ENCODE measurements at places on chromosomes 16 and 17.
A peak's percentile ranks its signal among the peaks of the same experiment; 100 is the strongest.

GRCh38 chr16:55907661-55908060 lies 32.5 kb upstream of the CES5A start:
- DNase-seq, result no peak

DNA sequence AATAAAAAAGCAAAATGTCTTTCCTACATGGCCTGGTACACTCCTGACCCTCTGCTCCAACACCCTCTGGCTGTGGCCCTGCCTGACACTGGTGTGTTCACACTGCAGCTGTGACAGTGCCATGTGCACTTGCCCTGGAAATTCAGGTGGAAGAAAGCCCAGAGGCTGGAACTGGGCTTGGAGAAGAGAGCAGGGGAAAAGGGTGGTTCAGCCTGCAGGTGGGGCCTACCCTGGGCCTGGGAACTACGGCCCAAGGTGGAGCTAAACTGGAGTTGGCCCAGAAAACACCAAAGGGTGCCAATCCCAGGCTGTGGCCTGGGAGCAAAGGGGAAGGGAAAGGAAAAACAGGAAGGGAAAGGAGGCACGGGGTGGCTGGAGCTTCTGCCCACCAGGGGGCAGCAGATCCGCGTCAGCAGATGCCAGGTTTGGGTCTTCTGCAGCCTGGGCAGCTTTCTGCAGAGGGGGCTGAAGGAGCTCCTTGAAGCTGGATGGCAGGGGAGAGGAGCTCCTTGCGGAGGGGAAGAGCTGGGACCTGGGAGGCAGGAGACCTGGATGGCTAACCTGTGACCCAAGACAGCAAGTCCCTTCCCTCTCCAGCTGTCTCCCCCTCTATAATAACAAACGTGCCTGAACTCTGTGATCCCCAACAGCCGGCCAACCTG lies 15.4 kb upstream of the CTCF start:
- peak; percentile 60 for DNase-seq

DNA sequence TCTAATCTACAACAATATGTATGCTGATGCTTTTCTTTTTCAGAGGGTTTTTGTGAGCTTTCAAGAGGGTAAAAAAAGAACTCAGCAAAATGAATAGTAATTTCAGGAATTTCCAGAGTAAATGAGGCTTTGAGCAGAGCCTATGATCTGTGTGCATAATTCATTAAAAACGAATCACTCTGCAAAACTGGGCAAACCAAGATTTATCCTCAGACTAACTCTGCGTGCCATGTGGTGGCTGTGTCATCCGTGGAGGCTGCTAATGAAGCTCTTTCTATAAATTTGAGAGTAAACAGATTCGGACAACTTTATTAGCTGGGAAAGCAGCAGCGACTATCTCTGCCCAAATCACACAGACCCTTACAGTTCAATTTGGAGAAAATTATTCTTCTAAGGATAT lies 83.8 kb downstream of the FOXL1 start:
- DNase-seq, result peak; percentile 75

GRCh38 chr17:16878606-16879005 lies 93.3 kb downstream of the TNFRSF13B start:
- no peak for DNase-seq

DNA sequence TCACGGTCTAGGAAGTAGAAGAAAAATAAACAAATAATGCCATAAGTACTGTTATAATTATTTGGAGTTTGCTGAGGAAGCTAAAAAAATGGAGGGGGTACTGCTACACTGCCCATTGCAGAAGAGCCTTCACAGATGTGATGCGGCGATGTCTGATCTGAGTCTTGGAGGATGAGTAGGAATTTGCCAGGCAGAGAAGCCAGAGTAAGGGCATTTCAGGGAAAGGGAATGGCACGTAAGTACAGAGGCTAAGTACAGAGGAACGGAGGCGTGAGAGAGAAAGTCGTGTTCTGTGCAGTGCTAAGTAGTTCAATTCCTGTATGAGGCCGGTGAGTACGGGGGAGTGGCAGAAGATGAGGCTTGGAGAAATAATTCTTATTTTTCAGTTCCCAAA lies 741 bp upstream of the GRB2 start:
- DNase-seq, result no peak

DNA sequence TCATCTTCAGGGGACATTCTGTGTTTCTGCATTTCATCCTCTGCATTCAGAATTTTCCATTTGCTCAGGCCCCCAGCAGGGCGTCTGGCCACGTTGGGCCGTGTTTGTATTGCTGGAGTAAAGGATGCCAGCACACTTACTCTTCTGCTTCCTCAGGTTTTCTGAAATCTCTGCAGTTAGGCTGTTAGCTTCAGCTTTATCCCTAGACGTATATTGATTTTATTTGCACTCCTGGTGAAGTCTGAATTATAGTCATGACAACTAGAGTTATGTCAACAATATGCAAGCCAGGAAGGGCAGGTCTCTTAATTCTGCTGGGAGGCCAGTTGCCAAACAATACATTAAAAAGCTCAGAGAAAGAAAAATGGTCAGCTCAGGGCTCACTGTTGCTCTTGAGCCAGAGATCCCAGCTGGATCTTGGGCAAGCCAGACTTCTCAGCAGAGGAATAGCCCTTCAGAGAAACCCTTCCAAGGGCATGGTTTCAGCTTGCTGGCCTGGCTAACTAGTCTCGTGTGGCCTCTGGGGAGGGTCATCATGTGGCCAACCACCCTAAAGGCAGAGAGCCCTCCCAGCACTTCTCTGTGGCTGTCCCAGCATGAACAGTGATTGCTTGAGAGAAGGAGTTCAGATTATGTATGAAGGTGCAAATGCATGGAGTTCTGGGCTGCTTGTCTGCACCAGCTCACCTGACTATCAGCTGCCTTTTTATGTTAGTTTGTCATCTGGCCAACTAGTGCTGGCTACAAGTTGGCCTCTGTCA lies 110.2 kb upstream of the CACNG5 start:
- peak; percentile 36 for DNase-seq

GRCh38 chr17:4499431-4500190 lies 930 bp downstream of the SPNS2 start:
- DNase-seq, result no peak

DNA sequence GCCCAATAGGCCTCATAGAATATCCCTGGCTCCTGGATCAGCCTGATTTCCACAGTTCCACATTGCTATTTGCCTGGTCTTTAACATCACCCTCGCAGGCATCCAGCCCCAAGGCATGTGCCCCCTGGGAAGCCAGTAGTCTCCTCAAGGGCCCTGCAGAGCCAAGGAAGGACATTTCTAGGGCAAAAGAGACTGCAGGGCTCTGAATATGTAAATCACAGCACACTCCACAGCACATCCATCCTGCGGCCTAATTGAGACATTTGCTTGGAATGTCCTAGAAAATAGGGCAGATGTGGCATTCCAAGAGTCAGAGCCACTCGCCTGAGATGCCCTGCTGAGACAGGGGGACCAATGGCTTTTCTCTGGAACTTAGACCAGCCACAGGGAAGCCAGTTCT lies 11.4 kb upstream of the C16orf78 start:
- no peak for DNase-seq

GRCh38 chr16:81204798-81205680 lies 33.5 kb upstream of the BCO1 start:
- peak; percentile 46 for DNase-seq

- peak; percentile 39 for DNase-seq
Observed at GRCh38 chr16:27721531-27722181, 171.7 kb downstream of the KATNIP start.

DNA sequence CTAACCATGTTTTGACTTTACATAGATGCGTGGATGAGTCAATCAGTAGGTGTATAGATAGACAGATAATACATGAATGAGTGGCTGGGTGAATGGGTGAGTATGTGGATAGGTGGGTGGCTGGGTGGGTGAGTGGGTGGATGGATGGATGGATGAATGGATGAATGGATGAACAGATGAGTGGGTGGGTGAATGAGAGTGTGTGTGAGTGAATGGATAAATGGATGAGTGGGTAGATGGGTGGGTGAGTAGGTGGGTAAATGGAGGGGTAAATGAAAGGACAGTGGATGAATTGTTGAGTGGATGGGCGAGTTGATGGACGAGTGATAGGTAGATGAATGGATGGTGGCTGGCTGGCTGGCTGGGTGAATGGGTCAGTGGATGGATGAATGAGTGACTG lies 23.2 kb downstream of the C16orf95 start:
- DNase-seq, result no peak

DNA sequence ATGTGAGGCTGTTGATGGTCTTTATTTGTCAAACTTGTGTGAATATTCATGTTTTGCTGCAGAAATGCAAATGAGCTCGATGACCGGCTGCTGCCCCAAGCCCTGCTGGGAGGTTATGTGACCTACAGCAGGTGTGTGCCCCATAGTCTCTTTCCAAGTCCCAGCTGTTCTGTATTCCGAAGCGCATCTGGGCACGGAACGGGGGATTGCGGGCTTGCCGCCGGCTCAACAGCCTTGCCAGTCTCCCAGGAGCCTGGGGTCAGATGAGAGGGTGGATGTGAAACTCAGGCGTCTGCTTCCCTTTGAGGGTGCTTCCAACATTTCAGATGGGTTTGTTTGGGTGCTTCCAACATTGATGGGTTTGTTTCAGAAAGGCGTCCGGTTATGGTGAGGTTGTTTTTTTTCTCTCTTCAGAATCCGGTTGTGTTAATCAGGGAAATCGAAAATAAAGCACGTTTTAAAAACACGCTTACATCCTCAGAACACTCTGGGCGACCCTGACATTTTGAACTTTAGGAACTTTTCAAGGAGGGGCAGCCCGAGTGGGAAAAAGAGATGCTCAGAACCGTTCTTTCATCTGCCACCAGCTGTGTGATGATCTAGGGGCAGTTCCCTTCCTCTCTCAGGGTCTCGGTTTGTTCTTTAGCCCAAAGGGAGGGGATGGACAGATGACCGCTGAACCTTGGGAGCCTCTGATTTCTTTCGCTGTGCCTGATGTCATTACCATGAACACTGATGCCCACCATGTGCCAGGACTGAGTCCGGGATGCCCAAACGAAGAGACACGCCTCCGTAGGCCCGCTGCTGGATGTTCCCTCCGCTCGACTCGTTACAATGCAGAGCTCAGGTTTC lies 47.8 kb upstream of the AMZ2 start:
- DNase-seq, result no peak

DNA sequence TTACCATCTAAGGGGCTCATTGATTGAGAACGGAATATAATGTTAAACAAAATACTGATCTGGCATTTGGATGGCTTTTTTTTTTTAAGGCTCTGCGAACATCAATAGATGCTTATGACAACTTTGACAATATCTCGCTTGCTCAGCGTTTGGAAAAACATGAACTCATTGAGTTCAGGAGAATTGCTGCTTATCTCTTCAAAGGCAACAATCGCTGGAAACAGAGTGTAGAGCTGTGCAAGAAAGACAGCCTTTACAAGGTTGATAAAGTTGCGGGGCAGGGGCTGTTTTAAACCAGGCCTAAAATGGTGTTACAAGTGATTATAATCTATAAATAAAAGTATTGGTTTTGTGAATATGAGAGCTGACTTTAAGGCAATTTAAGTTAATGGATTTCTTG lies 22.3 kb downstream of the PTRH2 start:
- no peak for DNase-seq

GRCh38 chr17:78226055-78226758 lies 5.2 kb upstream of the TMEM235 start:
- no peak for DNase-seq

- peak; percentile 67 for DNase-seq
Observed at GRCh38 chr17:1108765-1109605, 70.8 kb downstream of the ABR start.

- DNase-seq, result no peak
Observed at GRCh38 chr17:48528153-48528935, 2.5 kb downstream of the HOXB1 start.

- peak; percentile 12 for DNase-seq
Observed at GRCh38 chr16:3610698-3611145, 684 bp downstream of the SLX4 start.

DNA sequence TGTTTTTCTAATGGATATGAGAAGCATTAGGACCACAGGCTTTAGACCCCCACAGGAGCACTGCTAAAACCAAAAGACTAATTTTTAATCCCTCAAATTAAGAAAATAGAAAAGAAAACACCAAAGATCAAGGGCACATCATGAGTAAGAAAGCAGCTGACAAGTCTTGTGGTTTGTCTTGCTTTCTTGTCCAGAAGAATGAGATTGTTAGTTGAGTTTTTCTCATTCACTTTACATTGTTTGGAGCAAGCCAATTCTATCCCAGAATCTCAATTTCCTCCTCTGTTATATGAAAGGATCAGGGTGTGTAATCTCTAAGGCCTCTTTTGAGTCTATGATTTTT lies 899.0 kb downstream of the KCNJ2 start:
- DNase-seq, result no peak

DNA sequence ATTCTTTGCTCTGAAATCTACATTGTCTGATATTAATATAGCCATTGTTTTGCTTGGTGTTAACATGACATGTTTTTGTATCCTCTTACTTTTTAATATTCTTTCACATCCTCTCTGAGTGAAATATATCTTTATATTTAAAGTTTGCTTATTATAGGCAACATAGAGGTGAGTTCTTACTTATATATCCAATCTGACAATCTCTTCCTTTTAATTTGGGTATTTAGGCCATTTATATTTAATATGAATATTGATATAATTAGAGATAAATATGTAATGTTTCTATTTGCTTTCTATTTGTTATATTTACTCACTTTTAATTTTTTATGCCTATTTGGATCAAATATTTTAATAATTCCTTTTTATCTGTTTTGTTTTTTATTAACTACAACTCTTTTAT lies 554.1 kb upstream of the SALL1 start:
- no peak for DNase-seq

DNA sequence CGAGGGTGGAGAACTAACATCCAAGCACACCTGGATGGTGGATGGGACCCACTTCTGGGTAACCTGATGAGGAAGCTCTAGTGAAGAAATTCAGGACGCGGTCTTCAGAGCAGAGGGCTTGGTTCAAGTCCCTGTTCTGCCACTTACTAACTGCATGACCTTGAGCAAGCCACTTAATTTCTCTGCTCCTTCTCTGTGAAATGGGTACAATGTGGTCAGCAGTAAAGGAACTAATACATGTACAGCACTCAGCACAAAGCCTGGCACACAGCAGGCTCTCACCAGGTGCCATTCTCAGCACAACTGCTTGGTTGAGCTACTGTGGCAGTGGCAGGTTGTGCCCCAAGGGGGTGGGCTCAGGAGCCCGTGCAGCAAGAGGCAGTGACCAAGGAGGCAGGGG lies 1.9 kb upstream of the OSBPL7 start:
- DNase-seq, result no peak
